Stimulated activated CD8-positive, alpha-beta memory T cell treated with anti-CD3 and anti-CD28 coated beads, Interleukin-7, amount 100 ng/mL, for 24 hours (primary cell): ENCODE measurements at places on chromosomes 7 and 10.

GRCh38 chr10:90407131-90407530 lies 450.7 kb downstream of the HTR7 start:
- no peak for DNase-seq

GRCh38 chr10:117768333-117769042 lies 225.9 kb downstream of the EMX2 start:
- DNase-seq, result no peak

GRCh38 chr10:102720775-102721301 lies 6.4 kb downstream of the SFXN2 start:
- DNase-seq, result no peak

DNA sequence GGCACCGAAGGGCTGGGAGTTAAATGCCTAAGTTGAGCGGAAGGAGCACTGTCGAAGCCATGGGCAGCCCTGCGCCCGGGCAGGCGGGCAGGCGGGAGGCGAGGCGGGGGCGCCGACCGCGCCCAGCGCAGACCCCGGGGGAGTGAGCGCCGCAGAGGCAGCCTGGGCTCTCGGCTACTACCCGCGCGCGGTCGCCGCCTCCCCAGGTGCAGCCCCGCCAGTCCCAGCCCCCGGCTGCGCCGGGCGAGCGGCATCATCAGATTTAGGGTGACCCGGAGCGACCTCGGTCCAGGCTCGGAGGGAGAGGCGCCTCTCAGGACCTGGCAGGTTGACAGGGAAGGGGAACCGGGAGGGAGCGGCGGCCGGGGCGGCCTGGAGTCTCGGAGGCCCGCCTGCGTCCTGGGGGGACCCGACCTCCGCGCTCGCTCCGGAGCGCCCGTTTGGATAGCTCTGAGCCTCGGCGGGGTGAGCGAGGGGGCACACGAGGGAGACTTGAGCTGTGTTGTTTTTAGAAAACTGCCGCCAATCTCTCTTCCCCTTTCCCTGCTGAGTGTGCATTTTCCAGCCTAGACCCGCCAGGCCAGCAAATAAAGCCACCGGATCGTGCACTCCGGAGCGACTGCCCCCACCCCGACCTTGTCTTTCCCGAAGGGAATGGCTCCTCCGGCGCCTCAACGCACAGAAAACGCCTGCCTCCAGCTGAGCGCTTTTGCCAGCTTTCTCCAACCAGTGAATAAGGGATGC lies 2.3 kb upstream of the NRP1 start:
- no peak for DNase-seq

GRCh38 chr10:43046288-43046991 lies 30.4 kb upstream of the RET start:
- DNase-seq, result no peak

- no peak for DNase-seq
Measured at GRCh38 chr10:25504306-25504705, 329.5 kb downstream of the GPR158 start.

- no peak for DNase-seq
Measured at GRCh38 chr7:141645188-141645587, 56.8 kb downstream of the DENND11 start.

DNA sequence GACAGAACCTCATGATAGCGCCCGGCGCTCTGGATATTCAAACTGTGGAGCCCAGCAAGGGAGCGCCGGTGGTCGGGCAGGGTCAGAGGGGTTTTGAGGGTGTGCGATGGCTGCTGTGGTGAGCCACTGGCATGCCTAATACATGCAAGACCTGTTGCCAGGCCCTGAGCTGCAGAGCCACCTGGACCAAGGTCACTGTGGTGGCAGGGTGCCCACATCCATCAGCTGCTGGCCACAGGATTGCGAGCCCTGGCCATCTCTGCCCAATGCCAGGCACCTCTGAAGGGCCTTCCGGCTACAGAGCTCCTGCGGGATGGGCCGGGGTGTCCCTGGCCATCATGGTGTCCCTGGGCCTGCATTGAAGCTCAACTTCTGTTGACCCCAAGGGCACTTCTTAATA lies 123.0 kb upstream of the TNRC18 start:
- no peak for DNase-seq

- no peak for DNase-seq
Measured at GRCh38 chr7:139108266-139109187, 993 bp downstream of the ZC3HAV1 start.

GRCh38 chr7:130384841-130385599 lies 4.7 kb downstream of the CPA1 start:
- no peak for DNase-seq

DNA sequence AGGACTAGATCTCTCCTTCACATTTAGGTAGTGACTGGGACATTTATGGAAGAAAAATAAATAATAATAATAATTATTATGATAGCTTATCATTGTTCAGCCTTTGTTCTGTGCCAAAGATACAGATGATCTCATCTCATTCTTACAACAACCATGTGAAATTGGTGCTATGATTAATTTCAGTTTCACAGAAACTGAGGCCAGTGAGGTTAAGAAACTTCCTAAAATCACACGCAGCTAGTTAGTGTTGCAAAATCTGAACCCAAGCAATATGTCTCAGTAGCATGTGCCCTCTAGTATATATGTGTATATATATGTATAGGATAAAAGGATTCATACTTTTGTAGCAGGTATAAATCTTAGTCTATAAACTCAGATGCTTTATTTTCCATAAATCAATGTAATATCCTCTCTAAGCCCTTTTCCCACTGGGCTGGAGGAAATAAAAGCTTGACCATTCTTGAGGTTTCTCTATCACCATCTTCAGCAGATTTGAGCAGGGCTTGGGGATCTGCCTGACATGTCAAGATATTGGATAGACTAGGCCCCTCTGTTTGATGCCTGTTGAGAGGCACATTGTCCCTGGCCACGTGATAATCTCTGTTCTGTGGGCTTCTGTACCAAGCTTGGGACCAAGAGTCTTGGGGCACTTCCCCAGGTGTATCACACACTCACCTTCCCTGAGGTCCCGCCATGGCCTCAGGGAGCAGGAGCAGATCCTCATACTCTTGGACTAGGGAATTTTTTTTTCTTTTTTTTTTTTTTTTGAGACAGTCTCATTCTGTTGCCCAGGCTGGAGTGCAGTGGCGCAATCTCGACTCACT lies 172.6 kb upstream of the NRP1 start:
- DNase-seq, result no peak

GRCh38 chr10:71742301-71743088 lies 22.9 kb upstream of the C10orf105 start:
- DNase-seq, result no peak

DNA sequence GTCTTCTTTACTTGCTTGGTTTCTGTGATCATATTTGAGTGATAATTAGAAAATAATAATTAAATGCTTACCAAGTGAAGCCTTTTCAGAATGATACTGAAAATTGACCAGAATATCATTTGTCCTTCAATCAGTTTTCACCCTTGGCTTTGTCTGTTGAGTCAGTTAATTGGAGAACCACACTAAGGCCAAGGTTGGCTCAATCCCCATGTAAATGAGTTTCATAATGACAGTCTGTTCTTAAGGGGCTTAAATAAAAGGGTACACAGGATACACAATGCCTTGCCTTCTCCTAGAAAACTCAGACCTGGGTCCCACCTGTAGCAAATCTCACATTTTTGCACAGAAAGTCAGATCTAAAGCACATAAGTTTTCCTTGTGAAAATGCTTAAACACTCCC lies 31.3 kb upstream of the EGR2 start:
- DNase-seq, result no peak
